ENCODE measurements at places on chromosomes 6 and 20.

- DNase-seq: no peak
These were observed 25.7 kb upstream of the AAR2 start for GRCh38 chr20:36210436-36211021.

- DNase-seq: no peak
These were observed 144.9 kb upstream of the THBS2 start for GRCh38 chr6:169398342-169399105.

DNA sequence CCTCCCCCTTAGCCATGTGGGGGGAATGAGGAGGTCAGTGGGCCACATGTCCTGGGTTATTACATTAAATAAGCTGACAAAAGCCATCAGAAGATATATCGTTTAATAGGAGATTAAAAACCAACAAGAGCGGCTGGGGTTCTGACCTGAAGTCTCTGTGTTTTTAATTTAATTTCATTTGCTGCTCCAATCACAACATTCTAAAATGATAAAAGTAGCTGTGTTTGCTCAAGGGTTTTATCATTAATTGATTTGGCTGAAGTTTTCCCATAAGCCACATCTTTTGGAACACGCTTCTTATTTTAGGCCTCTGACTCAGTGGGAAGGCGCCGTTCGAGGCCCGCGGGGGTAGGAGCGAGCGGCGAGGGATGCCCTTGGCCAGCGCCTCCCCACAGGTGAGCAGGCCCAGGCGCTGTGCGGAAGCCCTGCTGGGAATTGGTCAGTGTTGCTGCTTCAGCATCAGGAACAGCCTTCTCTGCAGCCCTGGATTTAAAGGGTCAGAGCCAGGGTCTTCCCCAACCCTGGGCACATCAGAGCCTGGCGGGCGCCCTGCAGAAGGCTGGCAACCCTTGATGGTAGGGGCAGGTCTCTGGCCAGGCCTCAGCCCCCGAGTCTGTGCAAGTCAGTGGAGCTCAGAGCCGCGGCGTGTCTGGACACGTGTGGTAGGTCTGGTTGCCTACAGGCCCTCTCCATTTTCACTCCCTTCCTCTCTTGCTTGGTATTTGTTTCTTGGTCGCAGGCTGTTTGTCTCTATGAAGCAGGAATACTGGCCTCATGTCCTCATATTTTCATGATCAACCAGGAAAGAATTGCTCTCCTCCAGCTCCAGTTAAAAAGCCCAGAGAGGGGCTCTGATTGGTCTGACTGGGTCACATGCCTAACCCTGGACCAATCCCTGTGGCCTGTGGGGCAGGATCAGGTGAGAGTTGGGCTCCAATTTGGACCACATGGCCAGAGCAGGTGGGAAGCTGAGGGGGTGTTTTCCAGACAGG lies 30.9 kb upstream of the MLN start:
- DNase-seq: peak; percentile 64

DNA sequence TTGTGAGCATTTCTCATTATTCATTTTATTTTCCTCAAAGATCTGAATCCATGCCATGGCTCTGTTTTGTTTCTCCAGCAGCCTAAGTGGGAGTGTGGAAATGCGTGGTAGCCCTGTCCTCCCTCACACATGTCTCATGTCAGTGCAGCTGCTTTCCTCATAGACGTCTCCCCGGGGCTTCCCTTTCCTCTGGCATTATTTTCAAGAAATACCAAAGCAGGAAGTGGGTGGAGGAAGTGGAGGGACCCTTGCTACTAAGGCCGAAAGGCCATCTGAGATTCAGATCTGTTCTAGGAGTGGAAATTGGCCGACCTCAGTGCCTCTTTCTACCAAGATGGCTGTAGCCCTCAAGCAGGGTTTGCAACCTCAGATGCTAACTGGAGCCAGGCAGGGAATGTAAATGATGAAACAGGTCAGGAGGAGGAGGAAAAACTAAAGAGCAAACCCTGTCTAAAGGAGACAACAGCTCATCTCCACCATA lies 420.9 kb upstream of the PLCB4 start:
- no peak for DNase-seq

- no peak for DNase-seq
These were observed 84.7 kb downstream of the FOXA2 start for GRCh38 chr20:22499515-22500166.

- DNase-seq: no peak
These were observed 428.1 kb upstream of the NOX3 start for GRCh38 chr6:155883741-155884140.

- DNase-seq: no peak
These were observed 12.2 kb downstream of the SAYSD1 start for GRCh38 chr6:39102821-39103136.

DNA sequence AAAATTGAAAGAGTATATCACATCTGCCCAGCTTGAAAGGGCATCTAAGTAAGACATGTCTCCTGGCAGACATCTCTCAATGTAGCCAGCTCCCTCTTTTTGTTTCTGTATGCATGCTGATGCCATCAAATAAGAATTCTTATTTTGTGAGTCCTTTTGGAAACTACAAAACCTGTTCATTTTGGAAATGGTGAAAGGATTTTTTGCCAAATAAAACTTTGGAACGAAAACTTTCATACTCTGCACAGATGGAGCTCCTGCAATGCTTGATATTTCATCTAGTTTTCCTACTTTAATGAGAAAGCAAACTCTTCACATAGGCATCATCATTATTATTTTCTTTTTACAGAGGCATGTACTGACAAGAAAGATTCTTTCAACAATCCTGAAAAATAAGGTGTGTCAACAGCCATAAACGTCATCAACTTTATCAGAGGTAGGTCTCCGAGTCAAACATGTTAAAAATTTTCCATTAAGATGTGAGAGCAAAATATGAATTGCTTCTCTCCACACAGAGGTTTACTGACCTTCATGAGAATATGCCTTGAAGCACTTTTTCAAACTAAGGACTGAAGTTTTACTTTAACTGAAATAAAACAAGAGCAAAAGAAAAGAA lies 26.2 kb upstream of the CMTR1 start:
- DNase-seq: no peak

DNA sequence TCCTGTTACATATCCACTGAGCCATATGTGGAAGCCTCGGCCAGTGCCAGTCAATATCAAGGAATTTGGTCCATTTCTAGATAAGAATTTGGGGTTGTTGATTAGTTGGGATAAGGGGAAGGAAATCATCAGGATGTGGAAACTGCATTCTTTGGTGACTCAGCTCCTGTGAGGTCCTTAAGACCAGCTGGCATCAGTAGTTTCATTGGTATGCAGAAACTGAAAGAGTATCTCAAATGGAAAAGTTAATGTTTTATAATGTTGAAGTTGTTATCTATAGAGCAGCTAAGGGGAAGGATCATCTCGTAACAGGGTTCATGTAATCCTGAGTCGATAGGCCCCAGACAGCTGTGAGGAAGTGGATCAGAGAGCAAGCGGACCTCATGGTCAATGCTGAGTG lies 87.9 kb upstream of the PRND start:
- no peak for DNase-seq

DNA sequence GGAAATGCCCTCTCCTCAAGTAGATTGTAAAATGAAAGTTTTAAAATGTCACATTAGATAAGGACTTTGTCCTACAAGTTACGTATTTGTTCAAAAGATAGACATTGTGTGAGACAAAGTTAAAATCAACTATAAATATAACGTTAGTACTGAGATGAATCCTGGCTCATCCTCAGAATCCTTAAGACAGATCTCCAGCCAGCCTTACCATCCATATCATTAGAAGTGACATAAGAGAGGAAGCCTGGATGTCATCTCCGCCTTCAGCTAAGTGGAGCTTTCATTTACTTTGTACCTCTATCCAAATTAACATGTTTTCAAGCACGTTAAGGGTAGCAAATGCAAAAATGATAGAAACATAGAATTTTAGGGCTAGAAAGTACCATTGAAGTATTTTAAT lies 59.1 kb downstream of the SCAF8 start:
- no peak for DNase-seq

DNA sequence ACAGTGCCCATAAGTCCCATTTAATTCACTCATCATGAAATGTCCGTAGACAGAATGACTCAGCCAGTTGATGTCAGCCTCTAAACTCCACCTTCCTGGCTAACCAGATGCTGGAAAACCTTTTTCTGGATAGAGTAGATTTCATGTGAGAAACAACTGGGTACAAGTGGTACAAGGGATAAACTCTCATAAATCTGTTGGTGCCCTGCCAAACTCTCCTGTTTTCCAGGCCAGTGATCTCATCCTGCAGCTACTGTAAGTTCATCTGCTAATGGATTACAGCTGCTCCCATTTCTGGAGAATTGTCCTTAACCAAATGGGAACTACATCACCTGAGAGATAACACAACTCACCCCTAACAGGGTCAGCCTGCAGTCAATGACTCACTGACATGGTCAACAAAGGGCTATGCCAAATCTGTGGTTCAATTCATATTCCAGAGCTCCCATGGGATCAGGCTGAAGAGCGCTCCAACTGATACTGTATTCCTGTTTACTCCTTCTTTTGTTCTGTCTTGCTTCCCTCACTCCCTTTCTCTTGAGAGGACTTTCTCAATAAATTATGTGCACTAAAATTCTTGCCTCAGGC lies 210.1 kb upstream of the HDDC2 start:
- peak; percentile 37 for DNase-seq

GRCh38 chr20:59013959-59014608 lies 5.1 kb upstream of the TUBB1 start:
- DNase-seq: no peak

GRCh38 chr6:40999569-40999968 lies 39.5 kb downstream of the UNC5CL start:
- peak; percentile 53 for DNase-seq

- DNase-seq: peak; percentile 46
These were observed 291.8 kb downstream of the BMP7 start for GRCh38 chr20:56974499-56975250.

- no peak for DNase-seq
These were observed 68.6 kb upstream of the CCN6 start for GRCh38 chr6:111985202-111985731.
